Activated T-cell treated with anti-CD3 and anti-CD28 coated beads for 24 hours (primary cell): ENCODE measurements at places on chromosomes 1 and 21.

- no peak for DNase-seq
Observed at GRCh38 chr1:30693822-30694221, 29.6 kb downstream of the MATN1 start.

DNA sequence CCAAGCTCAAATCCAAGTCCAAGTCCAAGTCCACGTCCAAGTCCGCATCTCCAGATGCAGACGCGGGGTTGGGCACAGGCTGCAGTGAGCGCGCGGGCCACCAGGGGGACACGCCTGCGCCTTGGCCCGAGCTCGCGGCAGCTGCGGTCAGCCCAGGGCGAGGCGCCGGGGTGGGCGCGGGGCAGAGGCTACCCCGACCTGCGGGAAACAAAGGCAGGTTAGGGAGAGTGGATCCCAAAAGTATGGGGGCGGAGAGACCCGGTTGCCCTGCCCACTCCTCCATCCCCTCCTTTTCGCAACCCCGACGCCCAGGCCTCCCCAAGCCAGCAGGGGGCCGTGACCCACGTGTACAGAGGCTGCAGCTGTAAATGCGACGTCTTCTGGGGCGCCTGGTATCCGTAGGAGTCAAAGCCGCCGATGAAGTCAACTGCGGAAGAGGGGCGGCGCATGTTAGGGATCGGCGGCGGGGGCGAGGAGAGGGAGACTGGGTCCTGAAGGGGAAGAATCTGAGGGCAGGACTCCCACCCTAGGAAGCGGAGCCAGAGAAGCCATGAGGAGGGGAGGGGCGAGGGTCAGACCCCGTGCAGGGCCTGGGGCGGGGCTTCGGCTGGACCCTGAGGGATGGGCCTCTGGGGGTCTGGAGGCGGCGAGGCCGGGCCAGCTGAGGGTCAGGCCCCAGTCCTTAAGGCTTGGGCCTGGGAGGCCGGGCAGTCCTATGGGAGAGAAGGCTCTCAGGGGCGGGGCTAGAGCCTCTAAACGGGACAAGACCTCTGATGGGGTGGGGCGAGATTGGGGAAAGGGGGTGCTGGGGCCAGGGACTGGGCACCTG, 58.0 kb downstream of the NKAIN1 start:
- peak; percentile 30 for DNase-seq

GRCh38 chr1:207344221-207344620, 22.7 kb downstream of the CD55 start:
- DNase-seq: no peak

DNA sequence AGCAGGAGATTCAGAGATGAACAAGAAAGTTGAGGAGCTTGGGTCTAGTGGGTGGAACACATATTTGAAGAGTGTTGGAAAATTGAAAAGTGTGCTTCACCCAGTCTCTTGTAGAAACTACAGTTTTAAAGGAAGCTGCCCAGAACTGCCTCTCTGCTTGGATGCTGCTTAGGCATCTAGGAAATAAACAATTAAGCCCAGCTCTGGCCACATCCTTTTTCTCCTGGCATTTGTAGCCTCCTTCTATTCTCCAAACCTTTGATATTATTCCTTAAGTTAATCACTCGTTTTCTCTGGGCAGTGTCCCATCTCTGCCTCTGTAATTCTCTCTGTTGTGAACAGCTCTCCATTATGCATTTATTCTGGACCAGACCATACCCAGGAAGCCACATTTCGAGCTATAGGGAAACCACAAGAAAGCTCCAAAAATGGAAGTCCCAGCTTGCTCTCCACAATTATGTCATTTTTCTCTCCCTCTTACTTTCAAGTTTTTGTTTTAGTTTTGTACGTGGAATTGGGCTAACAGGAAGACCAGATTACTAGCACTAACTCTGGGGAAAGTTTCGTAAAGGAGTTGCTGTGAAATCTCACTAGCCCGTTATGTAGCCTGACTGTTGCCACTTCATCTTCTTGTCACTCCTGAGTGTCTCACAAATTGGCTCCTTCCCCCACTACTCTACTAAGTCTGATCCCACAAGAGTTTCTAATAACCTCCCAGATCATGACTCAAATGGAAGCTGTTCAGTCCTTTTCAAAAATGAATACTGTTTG, 102.2 kb downstream of the NTMT2 start:
- DNase-seq: no peak

GRCh38 chr1:177944016-177944949, 25.6 kb downstream of the SEC16B start:
- no peak for DNase-seq

DNA sequence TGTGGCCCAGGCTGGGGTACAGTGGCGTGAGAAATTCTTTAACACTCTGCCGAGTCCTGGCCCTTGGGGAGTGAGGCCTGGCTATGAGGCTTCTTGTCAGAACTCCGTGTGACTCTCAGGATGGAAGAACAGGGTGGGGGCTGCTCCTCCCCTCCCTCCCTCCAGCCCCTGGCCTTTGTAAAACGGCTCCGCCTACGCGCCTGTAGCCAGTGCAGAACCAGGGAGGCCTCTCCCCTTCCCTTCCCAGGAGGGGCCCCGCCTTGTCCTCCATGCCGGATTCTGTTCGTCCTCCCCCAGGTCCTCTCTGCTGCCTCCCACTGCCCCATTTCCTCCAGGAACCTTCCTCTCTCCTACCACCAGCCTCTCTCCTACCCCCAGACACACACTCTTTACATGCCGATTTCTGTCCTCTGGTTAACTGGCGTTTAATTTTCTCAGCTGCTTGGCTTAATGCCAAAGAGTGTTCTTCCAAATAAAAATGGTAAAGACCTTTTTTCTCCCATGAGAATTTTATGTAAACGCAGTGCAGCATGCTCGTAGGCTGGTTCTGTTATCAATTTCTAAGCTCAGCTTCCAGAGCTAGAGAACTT, 21.0 kb downstream of the PDE9A start:
- no peak for DNase-seq

- DNase-seq: no peak
Observed at GRCh38 chr21:46317710-46318463, 5.8 kb downstream of the C21orf58 start.

DNA sequence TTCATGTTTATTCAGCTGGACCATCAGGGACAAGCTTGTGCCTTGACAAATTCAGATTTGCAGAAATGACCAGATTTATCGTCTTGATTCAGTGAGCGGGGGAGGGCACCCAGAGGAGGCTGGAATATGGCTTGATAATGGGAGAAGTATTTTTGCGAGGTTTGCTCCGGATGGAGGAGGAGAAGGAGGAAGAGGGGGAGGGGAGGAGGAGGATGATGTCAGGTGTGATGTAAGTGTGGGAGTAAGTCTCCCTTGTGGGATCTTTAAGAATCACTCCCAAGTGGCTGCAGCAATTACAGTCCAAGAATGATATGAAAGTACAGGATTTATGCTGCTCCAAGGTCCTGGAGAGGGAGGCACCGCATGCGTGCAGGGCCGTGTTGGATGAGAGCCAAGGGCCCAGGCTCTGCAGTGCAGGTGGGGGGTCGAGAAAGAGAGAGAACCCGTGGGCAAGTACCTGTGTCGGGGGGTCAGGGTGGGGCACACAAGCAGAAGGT, 5.6 kb upstream of the ZNF496 start:
- no peak for DNase-seq

- DNase-seq: no peak
Observed at GRCh38 chr1:69858534-69858933, 290.8 kb downstream of the LRRC7 start.

DNA sequence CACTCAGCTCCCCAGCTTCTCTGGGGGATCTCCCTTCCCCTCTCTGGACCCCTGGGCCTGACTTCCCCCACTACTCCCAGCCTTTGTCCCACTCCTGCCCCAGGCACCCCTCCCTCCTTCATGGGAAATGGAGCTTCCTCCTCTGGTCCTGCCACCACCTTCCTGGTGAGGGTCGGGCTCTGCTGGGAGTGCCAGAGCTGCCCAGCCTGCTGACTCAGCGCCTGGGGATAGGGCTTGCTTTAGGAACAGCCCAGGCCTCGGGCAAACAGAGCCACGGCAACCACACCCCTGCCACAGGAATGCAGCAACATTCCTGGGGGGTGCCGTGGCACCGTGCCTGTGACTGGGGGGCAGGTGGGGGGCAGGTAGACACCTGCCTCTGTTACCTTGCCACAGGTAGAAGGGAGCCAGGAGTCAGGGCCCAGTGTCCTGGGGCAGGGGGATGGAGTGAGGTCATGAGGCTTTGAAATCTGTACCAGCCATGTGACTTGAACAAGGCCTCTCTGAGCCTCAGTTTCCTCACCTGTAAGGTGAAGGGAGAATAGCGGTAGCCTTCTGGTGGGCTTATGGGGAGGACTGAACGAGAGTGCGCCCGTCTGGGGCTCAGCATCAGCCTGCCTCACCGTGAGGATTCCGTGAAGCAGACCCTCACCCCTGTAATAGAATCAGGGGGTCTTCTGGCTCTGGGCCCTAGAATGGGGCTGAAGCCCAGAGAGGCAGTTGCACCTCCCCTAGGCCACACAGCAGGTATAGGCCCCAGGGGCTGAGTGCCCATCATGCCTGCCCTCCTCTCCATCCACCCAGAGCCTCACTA, 17.8 kb upstream of the EPHA2 start:
- no peak for DNase-seq
